Stimulated activated CD4-positive, alpha-beta T cell treated with anti-CD3 and anti-CD28 coated beads, Interleukin-15, amount 100 ng/mL, for 1 hour (primary cell): ENCODE measurements at places on chromosomes 5 and 9.

DNA sequence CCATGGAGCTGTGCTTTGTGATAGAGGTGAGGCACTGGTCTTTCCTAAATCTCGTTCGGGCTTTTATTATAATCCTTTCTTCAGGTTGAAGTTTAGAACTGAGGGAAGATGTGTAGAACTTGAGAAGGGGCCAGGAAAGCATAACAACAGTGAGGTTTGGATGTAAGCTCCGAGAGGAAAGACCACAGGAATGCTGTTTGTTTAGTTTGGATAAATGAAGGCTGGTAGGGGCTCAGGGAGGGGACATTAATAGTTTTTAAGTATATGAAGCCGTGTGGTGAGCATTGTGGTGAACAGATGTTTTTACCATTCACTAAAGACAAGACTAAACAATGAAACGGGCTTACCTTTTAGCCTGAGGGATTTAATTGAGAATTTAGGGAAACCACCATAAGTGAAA, 130.8 kb downstream of the ARHGAP26 start:
- DNase-seq, result no peak

DNA sequence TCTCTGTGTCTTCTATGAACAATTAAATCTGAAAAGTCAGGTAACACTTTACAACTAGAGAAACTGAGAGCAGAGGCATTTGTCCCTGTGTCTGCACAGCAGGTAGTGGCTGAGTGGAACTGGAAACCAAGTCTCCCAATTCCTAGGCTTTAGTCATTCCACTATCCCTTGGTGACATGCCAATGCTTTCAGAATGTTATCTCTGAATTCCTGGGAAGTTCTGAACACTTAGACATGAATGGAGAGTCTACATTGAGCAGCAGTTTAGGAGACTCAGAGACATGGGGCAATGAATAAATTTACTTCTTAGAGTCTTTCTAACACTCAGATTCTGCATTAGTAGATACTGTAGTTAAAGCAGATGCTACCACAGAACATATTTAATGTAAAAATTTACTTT, 94.8 kb upstream of the APC start:
- no peak for DNase-seq

DNA sequence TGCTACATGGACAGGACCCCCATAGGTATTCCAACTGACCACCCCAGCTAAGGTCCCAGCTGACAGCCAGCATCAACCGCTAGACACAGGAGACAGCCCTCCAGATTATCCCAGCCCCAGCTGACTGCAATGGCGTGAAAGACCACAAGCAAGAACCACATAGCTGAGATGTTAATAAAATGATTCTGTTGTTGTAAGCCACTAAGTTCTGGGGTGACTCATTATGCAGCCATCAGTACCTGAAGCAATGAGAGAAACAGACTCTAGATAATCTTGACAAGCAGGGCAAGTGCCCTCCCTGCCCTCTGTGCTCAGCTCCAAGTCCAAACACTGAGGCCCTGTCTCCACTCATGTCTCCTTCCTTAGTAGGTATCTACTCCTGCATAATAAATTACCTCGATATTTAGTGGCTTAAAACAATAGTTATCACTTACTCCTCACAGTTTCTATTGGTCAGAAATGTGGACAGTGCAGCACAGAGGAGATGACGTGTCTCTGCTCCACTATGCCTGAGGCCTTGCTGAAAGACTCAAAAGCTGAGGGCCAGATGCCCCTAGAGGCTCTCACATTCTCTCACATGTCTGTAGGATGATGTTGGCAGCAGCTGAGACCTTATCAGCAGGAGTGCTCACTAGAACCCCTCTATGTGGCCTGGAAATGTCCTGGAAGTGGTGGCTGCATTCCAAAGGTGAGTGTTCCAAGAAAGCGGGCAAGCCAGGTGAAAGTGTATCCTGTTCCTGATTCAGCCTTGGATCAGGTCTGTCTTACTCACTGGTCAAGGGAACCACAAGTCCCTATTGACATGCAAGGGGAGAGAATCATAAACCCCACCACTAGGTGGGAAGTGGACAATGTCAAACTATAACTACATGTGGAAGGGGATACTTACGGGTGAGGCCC, 2.5 kb downstream of the MGAT1 start:
- DNase-seq, result no peak

DNA sequence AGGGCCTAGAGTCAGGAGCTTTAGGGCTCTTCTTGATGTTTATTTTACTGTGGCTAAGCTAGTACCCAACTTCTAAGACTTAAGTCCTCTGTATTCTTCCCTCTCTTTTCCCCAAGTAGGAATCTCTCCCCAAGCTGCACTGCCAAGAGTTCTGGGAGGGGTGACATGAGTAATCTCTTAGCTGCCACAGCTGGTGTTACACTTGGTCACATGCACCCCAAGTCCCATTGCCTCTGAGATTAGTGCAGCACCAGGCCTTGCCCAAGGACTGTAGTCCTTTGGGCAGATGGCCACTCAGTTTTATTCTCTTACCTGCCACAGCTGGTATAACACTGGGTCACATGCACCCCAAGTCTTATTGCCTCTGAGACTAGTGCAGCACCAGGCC, 114.7 kb upstream of the RIOK2 start:
- DNase-seq, result no peak

- no peak for DNase-seq
Measured at GRCh38 chr9:27732494-27732893, 159.2 kb upstream of the C9orf72 start.

DNA sequence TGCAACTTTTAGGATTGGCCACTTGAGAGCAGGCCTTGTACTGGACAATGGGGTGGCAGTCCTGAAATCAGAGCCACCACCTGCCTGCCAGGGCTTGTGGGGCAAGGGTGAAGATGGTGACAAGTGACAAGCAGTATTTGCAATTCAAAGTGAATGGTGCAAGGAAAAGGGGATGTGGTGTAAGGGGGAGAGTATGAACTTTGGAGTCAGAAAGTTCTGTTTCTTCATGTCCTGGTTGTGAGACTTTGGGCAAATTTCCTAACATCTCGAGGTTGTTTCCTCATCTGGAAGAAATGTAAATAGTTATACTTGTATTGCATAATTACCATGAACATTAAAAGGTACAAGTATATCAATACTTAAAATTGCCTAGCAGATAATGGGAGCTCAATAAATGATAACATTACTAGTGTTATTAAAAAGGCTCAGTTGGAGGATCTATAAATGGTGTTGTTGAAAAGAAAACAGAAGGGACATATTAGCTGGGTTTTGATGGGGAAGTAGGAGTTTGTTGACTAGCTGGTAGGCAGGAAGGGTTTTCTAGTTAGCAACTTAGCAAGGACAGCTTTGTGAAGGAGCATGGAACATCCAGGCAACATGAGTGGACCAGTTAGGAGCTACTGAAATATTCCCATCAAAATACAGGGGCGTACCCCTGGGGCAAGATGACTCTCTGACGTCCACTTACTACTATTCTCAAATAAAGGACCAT, 21.3 kb upstream of the MEGF9 start:
- DNase-seq, result no peak

GRCh38 chr9:27496135-27496504, 28.0 kb upstream of the IFNK start:
- no peak for DNase-seq

DNA sequence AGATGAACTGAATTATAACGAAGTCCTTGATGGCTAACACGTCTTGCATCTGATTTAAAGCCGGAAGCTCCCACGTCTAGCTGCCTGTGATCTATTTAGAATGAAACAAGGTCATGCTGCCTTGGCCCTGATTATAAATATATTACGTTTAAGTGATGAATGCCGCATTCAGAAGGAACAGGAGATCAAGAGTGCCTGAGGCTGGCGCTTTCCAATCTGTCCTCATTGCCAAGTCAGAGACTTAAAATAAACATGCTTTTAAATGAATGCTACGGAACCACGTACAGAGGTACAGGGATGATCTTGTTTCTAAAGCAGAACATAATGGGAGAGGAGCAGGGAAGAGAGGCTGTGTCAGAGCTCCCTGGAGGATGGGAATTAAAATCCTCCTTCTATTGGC, 292.8 kb downstream of the TLE1 start:
- no peak for DNase-seq
